ENCODE measurements at places on chromosomes 12 and 14.
A peak's percentile ranks its signal among the peaks of the same experiment; 100 is the strongest.

GRCh38 chr14:60196291-60196690 is 31.1 kb upstream of the DHRS7 start:
- DNase-seq: no peak

DNA sequence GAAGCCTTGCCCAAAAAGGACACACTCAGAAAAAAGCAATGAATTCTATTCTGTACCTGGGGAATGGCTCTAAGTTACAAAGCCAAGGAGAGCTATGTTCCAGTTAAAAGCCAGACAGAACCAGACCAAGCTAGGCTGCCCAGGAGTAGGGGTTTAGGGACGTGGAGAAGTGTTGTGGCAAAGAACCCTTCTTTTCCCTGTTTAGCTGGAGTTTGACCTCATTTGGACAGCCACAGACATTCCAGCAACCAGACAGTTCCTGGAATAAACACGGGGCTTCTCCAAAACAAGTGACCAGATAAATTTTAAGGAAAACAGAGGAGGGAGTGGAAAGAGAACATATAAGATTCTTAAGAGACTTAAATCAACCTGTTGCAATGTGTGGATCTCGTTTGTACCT is 62.3 kb downstream of the GCH1 start:
- no peak for DNase-seq

DNA sequence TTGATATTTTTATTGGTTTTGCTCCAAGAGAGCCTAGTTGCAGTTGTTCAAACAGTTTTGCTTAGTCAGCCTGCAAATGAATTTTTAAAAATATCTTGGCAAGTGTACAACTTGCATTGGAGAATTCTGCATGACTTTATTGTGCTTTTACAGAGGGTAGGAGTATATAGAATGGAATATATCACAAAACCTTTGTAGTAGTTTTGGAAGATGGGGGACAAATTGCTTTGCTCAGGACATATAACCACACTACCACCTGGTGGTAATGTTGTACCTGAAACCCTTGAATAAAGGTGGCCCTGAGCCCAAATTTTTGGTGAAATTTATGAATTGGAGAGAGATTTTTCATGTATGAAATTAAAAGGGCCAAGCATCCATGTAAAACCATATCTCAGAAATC is 645.2 kb downstream of the MED13L start:
- no peak for DNase-seq

GRCh38 chr12:12562585-12563261 is at the start of gene DUSP16:
TSS of gene DUSP16 (minus strand) at chr12:12562863. CDS start at chr12:12521098, 41,765 bp downstream.
- peak; percentile 78 for DNase-seq

DNA sequence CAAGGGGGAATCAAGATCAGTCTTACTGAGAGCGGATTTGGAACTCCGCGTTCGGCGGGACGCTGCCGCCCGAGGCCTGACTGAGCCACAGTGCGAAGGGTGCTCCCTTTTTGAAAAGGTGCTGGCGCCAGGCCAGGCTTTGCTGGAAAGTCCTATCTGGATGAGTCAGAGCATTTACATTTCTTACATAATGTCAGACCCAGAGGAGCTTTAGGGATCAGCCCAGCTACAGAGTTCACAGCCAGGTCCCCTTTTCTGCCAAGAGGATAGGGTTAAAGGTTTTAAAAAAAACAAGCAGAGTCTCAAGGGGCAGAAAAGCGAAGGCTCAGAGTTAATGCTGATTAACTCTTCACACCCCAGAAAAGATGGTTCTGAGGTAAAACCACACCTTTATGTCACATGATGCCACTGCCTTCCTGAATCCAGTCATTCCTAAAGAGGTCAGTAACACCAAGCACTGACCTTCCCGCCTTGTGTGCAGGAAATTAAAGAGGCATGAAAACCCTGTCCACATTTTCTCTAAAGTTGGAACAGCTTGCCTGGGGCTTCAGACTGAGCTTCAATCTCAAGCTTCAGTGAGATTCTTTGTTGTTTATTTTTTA is 11.7 kb upstream of the FBXL14 start:
- no peak for DNase-seq

DNA sequence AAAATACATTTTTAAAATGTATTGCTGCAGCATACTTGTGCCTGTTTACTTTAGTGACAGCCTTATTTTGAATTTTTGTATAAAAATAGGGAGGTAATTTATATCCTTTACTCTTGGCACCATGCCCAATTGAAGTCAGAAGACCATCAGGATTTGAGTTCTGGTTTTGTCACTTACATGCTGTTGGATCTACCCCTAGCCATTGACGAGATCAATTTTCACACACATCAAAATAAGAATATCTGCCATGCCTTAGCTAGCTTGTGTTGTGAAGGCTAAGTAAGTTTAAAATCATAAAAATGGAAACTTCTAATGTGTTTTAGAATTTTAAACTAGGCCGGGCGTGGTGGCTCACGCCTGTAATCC is 381.8 kb downstream of the KCNH5 start:
- DNase-seq: no peak

DNA sequence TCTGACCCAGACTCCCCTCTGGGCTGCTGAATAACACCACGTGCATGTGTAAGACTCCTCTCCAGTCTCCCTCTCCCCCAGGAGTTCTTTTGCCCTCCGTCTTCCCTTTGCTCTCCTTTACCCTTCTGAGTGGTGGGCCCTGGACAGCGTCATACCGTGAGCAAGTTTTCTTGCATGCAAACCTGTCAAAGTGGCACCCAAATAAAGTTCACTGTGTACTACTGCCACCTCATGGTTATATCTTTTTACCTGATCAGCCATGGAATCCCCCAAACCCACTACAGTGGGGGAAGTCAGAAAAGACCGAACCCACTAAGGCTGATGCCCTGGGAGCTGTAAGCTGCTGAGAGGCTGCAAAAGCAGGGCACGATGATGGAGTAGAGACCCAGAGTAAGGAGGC is 131.1 kb upstream of the VRK1 start:
- DNase-seq: no peak

- no peak for DNase-seq
Observed at GRCh38 chr12:106135075-106135474, 3.7 kb downstream of the NUAK1 start.

GRCh38 chr14:52790756-52791222 is 618 bp downstream of the GNPNAT1 start:
- no peak for DNase-seq

Data from cortex of kidney (tissue), 1 donor.